ENCODE measurements at places on chromosomes 7 and 10.

DNA sequence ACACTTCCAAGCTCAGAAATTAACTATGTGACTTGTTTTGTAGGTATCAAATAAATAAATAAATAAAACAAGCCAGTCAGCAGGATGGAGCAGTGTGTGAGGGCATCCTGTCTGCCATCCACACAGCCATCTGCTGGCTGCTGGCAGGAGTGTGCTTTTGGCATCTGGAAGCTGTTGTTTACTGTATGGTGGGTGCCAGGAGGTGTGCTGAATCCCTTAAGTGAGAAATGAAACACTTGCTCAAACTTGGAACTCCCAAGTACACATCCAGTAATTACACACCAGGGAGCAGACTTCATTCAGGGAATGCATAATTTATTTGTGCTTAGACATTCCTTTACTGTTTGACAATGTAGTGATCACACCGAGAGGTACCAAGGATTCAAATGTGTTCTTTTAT is 16.9 kb upstream of the TAX1BP1 start:
- no peak for DNase-seq

DNA sequence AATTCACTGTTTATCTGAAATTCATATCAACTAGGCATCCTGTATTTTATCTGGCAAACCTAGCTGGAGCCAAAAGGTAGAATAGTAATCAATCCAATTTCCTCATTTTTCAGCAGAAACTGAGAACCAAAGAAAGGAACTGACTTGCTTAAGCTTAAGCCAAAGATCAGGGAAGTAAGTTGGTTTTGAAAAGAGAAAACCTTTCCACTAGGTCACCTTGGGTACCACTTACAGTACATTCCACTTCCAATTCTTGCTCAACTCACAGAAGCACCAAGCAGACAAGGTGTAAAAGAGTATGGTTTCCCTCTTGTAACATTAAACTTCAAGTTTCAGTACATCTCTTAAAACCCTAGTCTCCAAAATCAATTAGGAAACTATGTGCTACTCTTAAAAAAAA is 79.6 kb downstream of the ZFAND4 start:
- DNase-seq = no peak

- DNase-seq = no peak
Observed at GRCh38 chr7:144785521-144785920, 50.3 kb downstream of the TPK1 start.

- DNase-seq = no peak
Observed at GRCh38 chr7:55210176-55210575, 155.0 kb upstream of the LANCL2 start.

DNA sequence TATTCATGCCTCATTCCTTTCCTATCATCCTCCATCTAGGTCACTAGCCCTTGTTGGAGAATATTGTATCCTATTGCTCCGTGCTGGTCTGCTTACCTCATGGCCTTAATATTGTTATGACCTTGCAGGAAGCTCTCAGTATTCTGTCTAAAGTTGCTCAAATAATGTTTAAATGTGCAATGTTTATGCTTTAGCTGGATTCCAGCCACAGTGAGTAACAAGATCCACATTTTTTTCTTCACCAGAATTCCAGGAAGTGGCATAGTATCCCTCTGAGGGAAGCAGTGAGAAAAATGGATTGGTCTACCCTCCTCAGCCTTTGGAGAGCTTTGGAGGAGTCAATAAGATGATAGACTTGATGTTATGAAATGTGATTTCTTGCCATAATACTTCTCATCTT is 402.6 kb downstream of the NRG3 start:
- DNase-seq = no peak

- no peak for DNase-seq
Observed at GRCh38 chr7:7576344-7576743, 9.7 kb downstream of the MIOS start.

GRCh38 chr10:89256340-89256739 is 4.8 kb upstream of the LIPA start:
- no peak for DNase-seq

DNA sequence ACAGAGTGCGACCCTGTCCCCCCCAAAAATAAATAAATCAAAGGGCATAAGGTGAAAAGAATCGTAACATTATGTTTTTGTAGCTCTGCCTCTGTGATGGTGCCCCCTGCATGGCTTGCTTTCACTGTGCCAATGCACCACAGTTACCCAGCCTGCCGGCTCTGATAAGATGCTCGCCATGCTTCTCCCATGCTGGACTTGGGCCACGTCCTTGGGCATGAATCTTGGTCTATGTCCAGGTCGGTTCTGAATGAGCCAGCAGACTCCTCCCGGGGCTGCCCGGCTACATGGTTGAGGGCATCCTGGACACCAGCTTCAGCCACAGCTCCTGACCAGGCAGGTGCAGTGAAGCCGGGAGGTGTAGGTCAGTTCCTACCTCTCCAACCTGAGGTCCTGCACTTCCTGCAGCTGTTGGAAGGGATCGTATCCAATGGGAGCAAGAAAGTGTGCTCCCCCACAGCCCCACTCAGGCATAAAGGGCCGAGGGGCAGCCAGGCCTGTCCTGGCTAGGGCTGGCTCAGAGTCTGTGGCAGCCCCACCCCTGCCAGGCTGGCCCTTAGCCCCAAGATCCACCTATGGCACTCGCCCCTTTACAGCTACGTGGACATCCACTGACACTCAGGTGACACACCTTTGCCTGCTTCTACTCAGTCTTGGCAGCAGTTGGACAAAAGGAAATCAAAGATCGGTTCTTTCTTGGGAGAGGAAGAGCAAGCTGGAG is 34.1 kb downstream of the CHST3 start:
- DNase-seq = no peak

GRCh38 chr10:7233259-7233991 is 177.4 kb downstream of the SFMBT2 start:
- no peak for DNase-seq

DNA sequence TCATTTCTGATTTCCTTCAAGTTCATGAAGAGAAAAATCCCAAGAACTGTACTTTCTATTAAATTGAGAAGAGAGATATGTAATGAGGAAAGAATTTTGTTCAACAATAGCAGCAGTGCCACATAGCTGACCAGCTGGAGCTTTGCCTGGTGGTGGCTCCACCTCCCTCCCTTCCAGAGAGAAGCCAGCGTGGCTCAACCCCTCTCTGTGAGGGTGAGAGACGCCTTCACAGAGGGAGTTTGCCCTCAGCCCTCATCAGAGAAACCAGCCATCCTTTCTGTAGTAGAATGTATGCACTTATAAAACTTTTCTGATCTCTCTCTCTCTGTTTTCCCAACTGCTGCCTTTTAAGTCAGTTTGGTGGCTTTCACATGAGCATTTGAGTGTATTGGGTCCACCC is 20.5 kb upstream of the COL1A2 start:
- DNase-seq = no peak

GRCh38 chr7:44921607-44922350 is 36.4 kb upstream of the PURB start:
- DNase-seq = peak; percentile 89

DNA sequence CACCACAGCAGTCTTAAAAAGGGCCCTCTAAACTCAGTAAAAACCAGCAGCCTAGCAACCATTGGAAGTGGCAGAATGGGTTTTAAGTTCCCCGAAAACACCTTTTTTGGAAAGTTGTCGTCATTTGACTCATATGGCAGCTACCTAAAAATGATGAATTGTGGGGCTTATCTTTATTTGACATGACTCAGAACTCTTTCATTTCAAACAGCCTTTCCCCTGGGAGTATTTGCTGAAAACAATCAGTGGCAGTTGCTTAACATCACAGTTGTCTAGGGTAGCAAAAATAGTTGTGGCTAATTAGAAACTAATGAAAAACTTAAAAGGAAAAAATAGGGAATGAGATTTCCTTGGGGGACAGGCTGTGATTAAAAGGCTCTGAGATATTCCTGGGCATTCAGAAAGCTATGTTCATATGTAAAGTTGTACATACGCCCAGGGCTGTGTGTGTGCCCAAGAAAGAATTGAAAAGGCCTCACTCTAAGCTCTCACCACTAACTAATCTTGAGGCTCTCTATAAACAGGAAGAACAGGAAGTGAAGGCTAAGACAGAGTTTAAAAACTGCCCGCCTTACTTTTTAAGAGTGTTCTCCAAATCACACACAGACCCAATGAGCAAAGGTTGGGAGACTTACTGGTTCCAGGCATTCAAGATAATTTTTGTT is 81.7 kb upstream of the HECTD2 start:
- DNase-seq = no peak

DNA sequence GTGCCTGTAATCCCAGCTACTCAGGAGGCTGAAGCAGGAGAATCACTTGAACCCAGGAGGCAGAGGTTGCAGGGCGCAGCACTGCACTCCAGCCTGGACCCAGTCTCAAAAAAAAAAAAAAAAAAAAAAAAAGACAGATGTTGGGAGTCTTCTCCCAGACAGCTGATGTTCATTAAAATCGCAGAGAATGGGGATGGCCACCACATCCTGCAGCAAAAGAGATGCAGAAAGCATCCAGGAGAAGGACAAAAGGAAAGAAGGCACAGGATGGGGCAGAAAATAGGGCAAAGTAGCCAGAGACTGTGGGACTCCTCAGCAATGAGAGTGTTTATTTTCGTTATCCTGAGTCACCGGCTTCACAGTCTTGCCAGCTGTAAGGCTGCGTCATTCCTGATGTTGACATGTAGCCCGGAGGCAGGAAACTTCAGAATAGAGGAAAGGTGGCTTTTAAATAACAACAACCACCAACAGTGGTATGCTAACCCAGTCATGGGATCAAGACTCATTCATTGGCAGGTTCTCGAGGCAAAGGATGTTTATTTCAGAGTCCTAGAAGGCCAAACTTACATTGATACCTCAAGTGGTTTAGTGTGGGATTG is 149.5 kb upstream of the SVIL start:
- no peak for DNase-seq

DNA sequence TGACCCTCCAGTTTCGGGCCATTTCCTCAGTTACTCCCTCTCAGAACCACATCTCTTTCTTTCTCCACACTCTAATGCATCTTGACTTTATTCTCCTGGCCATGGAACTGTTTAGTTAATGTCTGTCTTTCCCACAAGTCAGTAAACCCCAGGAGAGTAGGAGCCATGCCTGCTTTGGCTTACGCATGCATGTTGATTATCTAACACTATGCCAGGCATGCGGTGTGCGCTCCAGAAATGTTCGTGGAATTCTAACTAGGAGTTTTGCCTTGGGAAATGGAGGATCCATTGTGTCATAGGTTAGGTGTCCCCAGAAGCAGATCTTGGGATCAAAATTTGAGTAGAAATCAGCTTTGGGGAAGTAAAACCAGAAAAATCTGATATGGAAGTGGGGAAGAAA is 308.9 kb downstream of the GRID1 start:
- no peak for DNase-seq

GRCh38 chr10:121611393-121612159 is 13.3 kb upstream of the FGFR2 start:
- DNase-seq = no peak

DNA sequence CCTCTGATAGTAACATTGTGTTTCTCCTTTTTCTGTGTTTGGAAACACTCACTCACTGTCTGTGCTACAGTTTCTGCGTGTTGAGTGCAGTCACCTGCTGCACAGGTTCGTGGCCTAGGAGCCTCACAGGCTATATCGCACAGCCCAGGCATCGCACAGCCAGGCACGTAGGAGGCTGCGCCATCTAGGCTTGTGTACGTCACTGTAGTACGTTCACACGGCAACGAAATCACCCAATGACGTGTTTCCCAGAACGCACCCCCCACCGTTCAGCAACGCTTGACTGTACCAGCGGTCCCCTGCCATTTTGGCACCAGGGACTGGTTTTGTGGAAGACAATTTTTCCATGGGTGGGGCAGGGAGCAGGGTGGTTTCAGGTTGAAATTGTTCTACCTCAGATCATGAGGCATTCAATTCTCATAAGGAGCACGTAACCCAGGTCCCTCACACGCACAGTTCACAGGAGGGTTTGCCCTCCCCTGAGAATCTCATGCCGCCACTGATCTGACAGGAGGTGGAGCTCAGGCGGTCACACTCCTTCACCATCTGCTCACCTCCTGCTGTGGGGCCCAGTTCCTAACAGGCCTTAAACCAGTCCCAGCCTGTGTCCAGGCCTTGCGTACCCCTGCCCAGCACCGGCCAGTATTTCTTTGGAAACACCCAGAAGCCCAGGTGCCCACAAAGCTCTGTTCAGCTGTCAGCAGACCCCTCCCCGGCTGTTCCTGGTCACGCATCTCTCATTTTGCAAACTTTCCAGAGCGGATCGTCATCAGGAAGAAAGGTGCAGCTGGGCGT is 23.2 kb upstream of the PRKAR1B start:
- no peak for DNase-seq

DNA sequence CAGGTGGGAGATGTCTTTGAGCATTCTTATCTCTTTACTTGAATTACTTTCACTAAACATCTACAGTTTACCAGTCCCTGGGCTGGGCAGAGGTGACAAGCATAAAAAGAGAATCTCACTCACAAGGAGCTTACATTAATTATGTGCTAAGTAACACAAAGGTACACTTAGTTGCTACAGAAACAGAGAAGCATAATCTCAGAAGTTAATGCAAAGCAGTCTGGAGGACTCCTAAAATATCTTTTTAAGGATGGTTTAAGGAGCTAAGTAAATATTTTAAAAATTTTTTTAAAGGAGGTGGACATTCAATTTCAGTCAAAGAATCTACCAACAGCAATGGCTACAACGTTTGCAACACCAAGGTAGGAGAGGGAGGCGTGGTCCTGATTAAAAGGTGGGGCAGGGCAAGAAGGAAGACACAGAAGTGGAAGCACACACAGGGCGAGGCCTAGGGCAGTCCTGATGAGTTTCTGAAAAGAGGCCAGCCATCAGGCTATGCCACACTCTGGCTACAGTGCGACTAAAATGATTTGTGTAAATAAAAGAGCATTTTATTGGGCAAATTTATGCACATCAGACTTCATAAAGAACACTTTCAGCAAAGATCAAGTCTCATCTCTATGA is 5.3 kb downstream of the LARP4B start:
- no peak for DNase-seq

GRCh38 chr10:96585736-96586418 is 935 bp downstream of the TM9SF3 start:
- peak; percentile 23 for DNase-seq

DNA sequence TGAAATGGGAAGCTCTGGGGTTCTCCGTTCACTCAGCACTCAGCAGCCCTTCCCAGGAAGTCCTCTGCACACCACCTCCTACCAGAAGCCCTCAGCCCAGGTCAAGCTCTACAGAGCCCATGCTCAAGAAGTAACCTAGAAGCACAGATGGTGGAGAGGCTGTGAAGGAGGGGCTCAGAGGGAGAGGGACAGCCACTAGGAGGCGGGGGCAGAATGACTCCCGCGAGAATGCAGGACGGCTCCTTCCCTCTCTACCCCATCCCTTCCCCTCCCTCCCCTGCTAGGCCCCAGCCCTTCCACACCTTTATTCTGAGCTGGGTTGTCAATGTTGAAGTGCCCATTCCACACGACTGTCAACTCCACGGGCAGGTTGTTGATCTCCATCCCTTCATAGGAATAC is 373.2 kb downstream of the PLXNA4 start:
- DNase-seq = no peak

- no peak for DNase-seq
Observed at GRCh38 chr10:132146941-132147915, 39.5 kb upstream of the DPYSL4 start.

All from stimulated activated naive CD4-positive, alpha-beta T cell treated with Interleukin-2 at 50 U/mL for 16 hours (primary cell).